ENCODE measurements at places on chromosomes 2 and 18.

DNA sequence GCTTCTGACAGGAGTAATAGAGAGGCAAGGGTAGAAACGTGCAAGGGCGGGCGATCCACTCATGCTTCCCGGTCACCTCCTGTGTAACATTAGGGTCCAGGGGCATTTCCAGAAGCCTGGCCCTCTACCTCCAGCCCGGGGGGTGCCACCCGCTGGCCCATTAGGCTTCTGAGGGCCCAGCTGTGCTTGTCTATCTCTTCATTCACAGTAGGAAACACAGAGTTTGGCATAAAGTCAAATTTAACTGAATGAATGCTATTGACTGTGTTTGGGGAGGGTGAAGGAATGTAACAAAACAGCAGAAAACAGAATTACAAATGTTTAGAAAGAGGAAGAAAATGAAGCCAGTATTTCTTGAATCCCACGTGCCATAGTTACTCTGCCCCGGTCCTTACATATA, 112.4 kb upstream of the SLC66A3 start:
- no peak for DNase-seq

DNA sequence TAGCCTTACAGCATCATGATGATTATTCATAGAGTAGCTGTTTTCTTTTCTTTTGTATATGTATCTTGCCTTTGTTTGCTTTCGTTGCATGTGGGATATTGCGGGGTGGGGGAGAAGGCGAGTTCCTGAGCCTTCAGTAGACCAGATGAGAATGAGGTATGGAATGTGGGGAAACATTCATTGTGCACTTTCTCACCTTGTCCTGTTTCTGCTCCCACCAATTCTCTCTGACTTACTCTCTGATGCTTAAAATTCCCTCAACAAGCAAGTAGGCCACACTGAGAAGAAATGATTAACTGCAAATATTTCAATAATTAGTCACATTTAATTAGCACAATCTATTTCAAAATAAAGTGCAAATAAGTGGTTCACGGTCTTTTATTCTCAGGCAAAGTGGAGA, 31.0 kb downstream of the GKN2 start:
- no peak for DNase-seq

DNA sequence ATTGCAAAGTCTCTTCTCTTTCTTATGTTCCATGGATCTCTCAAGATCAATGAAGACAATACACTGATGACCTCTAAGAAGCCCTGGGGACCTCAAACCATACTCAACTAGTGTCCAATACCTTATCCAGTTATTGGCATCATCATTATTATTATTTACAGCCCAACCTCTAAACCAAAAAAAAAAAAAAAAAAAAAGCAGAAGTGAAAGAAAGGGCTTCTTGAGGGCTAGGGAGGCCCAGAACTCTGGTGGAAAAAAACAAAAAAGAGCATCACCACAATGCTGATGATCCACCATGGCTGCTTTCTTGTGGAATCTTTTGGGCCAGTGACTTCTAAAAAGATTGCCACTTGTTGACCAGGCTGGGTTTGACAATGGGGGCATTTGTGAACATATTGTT, 324.9 kb downstream of the LPIN1 start:
- no peak for DNase-seq

- DNase-seq: no peak
These were observed 285.2 kb downstream of the MYCN start for GRCh38 chr2:16225545-16225944.

DNA sequence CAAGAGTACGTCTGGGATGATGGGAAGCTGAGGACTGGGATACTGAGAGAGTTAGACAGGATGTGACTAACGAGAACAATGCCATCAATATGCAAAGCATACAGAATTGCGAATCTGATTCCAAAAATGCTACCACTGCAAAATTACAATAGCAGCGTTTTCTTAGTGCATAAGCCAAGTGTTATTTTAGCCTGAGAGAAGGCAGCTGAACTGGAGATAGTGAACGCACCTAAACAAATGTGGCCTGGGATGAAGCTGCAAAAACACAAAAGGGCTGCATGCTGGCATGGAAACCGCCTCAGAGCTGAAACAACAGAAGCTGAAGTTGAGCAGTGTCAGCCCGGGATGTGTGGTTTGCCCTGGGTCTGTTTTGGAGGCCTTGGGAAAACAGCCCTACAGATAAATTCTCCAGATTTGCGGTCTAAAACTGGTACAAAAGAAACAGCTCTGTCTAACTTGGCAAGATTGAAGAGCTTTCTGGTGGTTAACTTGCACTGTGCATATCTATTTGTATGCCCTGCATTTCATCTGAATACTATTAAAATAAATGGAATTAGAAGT, 45.5 kb downstream of the LYPD6 start:
- no peak for DNase-seq

DNA sequence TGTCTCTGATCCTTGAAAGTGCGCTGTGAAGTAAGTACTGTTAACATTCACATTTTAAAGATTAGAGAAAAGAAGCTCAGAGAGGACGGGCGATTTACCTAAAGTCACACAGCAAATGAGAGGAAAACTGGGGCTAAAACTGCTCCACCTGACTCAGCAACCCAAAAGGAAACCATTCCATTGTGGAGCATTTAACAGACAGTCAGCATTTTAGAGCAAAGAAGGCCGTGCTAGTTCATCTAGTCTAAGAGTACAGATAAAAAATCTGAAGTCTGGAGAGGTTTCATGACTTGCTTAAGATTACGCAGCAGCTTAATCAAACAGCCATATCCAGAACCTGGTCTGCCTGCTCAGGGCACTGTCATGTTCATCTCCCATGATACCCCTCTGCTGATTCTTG, 19.9 kb upstream of the KCNF1 start:
- DNase-seq: no peak

GRCh38 chr2:45895241-45895861, 243.9 kb downstream of the PRKCE start:
- no peak for DNase-seq

DNA sequence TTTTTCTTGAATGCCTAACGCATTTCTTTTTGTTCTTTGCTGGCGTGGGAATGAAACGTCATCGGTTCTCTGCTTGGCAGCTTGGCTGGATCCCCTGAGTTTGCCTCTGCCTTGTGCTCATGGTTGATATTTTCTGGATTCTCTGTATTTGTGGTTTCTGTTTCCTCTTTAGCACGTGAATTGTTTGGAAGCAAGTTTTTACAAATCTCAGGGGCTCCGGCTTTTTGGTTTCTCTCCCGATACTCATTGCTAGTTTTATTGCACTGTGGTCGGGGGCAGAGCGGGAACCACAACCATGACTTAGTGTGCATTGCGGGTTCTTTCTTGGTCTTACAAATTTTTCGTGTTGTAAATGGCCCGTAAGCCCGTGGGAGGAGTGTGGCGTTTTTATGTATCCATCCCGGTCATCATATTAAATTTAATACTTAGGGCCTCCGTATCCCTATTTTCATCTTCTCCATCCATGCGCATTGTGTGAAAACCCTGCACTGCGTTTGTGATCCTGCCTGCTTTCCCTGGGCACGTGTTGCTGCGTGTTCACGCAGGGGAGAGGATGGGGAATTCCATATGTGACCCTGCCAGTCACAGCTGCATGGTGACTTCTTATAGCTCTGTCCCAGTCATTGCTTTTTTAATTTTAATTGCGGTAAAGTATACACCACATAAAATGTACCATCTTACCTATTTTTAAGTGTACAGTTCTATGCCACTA, 9.4 kb downstream of the RAMP1 start:
- no peak for DNase-seq

- no peak for DNase-seq
These were observed 29.9 kb downstream of the LOXHD1 start for GRCh38 chr18:46627136-46627535.

DNA sequence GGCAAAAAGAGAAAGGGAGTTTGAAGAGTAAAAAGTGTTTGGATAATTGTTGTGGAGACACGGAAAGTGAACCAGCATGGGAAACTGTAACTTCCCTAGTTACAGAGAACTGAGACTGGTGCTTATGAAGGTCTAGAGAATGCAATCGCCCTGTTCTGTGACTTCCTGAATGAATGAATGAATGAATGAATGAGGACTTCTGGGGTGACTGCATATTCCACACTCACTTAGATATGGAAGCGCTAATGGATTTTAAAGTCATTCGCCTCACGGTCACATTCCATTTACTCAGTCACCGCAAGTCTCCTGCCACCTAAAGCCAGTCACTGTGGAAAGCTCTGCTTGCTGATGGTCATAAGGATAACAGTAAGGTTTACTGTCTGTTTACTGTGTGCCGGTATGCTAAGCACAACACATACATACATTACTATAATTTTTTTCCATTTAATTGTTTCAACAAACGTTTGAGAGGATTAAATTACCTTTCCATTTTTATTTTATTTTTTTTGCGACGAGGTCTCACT, 138.2 kb downstream of the CABLES1 start:
- no peak for DNase-seq

DNA sequence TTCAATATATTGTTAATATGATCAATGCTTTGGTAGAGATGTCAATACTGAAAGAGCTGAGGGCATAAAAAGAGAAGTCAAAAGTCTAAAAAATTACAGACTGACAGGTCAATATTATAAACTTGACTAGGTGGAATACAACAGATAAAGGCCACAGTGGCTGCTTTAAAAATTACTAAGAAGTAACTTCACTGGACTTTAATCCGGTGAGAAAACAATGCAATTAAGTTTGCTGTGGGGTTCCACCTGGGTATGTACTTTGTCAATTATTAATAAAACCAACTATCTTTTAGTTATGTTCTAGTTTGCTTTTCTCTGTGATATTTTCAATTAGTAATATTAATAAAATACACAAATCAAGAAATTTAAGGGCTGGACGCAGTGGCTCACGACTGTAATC, 44.7 kb downstream of the RAPH1 start:
- no peak for DNase-seq

DNA sequence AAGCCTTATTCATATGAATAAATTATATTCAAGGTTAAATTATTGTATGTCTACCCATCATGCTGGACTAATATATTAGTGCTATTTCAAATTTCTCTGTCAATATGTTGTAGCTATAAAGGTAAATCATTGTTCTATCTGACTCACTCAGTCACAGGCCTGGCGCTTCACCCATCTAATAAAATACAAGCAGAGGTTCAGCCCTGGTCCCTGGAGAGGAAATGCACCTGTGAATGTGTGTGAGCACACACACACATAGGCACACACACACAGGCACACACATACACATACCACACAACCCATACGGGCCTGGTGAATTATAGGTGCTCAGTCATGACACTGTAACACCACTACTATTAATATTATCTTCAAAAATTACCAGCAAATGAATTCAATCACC, 1396.1 kb downstream of the DPP10 start:
- no peak for DNase-seq

- no peak for DNase-seq
These were observed 5.8 kb upstream of the LYG2 start for GRCh38 chr2:99261242-99261641.

DNA sequence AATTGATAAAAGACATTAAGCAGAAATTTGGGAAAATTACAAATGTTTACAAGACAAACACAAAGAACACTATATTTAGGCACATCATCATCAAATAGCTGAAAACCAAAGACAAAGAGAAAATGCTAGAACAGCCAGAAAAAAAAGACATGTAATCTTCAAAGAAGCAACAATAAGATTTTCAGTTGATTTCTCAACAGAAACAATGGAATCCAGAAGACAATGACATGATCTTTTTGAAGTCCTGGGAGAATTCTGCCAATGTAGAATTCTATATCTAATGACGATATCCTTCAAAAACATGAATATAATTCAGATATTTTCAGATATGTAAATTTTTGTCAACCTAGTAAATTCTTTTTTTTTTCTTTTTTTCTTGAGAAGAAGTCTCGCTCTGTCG, 179.0 kb downstream of the PTPRM start:
- no peak for DNase-seq

DNA sequence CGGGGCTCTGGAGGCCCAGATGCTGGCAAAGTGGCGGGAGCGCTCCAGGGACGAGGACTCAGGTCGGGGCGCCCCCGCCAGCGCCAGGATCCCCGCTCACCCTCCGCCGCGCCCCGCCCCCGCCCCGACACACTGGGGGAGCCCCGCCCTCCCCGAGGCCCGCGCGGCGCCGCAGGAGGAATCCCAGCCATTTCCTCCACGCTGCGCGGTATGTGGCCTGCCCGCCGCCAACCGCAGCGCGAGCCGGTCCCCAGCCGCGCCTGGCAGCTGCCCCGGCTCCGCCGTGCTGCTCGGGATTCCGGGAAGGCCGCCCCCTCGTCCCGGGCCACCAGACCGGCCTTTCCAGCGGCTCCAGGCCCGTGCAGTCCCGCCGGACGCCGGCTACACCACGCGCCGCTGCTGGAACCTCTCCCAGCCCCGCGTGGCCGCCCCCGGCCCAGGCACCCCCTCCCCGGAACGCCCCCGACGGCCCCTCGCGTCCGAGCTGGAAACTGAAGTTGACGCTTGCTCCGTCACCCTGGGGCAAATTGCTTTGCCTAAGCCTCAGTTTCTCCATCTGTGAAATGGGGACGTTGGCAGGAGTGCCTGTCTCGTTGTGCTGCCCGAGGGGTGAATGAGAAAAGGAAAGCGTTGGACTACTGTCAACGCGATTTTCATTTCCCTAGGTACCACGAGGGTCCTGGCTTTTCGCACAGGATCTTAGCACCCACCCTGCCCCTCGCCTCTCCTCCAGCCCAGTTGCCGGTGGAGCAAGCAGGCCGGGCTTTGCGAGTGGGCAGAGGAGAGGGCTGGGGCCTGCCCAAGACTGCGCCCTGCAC, 53.6 kb downstream of the PKDCC start:
- peak; percentile 45 for DNase-seq

- no peak for DNase-seq
These were observed 4.1 kb downstream of the ANTXR1 start for GRCh38 chr2:69017080-69017479.

GRCh38 chr18:31197676-31198075, 35.0 kb upstream of the DSC1 start:
- no peak for DNase-seq

DNA sequence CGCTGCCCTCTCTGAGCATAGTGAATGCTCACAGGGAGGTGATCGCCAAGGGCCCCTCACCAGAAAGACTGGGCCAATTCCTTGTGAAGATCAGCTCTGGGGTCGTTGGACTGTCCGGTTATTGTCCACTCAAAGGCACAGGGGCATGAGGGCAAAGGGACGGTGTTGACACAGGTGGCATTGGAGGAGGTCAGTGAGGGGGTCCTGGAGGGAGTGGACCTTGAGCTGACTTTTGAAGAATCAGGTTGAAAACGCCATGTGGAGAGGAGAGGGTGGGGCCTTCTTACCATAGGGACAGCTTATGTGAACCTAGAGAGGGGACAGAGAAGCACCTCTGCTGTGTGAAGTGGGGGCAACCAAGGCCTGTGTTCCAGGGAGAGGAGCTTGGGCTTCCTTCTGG, 131.5 kb downstream of the TFCP2L1 start:
- DNase-seq: no peak

- DNase-seq: peak; percentile 55
These were observed 93.9 kb upstream of the LGALSL start for GRCh38 chr2:64359892-64360657.

GRCh38 chr2:40448476-40449079, 3.3 kb downstream of the SLC8A1 start:
- peak; percentile 8 for DNase-seq
